DMS53 (cell line): ENCODE measurements at places on chromosomes 2 and 18.

DNA sequence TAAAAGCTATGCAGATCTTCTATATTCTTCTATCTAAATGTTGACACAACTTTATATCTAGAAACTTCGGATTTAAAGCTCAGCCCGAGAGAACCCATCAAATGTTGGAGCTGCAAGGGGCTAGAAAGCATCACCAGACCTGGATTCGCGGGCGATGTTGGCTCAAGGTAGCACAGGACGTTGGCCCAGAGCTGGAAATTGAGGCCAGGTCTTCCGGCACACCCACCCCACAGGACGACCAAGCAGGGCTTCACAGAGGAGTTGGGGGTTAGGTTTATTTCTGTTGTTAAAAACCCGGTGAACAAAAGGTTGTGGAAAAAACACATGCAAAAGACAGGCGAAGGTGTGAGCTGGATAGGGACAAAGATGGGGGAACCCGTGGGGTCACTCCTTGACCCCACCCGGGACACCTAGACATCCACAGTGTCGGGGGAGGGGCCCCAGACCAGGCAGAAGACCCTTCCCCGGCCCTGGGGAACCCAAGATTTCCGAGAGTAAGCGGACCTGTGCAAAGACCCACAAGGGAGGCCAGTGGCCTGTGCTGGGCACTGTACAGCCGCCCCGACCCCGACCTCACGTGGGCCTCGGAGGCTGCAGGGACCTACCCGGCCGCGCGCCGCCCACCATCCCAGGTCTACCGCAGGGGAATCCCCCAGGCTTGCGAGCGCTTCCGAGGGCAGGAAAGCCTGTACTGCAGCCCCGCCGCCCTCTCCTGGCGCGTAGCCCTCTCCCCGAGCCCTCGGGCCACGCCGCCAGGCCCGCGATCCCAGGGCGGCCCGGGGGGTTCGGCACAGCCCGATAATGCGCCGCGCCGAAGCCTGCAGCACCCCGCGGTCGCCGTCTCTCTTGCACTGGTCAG lies 1.8 kb upstream of the AGBL5 start:
- peak; percentile 36 for DNase-seq

DNA sequence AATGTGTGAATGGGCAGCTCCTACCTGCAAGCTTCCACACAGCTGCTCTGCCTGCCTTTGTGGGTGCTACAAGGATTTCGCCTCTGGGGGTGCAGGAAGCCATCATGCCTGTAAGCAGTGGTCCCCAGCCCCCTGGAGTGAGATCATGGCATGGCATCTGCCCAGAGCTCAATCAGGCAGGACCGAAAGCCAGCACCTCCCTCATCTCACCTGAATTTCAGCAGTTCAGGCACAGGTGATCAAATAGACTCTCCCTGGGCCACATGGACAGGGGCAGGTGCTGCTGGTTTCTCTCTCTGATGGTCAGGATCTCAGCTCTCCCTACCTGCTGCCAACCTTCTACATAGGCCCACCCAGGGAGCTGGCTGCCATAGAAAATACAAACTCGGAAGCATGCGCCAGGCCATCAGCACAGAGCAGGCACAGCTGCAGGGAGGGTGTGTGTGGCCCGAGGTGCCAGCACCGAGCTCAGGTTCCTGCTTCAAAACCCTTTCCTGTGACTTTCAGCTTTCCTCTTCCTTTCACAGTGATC lies 133.2 kb upstream of the ID2 start:
- DNase-seq: peak; percentile 83

GRCh38 chr2:213429516-213429915 lies 145.3 kb downstream of the SPAG16 start:
- DNase-seq: no peak

DNA sequence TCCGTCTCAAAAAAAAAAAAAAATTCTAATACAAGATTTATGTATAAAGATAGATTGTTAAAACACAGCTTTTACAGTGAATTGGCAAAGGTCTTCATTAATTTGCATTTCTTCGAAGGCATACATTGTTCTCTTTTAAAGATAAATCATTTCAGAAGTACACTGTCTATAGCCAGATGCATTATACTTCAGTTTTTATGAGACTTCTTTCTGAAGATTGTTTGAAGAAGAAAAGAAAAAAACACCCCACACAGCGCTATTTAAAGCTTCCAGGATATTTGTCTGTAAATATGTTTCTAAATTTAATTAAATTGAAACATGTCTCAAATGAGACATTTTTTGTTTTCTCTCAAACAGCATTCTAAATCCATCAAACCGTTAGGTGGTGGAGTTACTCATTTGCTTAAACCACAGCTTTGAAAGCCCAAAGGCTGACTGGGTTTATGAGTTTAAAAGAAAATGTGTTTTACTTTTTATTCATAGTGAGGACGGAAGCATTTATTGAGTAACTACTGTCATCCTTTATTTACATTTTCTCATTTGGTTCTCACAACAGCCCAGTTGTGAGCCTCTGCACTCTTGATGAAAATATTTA lies 42.4 kb upstream of the C1GALT1C1L start:
- no peak for DNase-seq

DNA sequence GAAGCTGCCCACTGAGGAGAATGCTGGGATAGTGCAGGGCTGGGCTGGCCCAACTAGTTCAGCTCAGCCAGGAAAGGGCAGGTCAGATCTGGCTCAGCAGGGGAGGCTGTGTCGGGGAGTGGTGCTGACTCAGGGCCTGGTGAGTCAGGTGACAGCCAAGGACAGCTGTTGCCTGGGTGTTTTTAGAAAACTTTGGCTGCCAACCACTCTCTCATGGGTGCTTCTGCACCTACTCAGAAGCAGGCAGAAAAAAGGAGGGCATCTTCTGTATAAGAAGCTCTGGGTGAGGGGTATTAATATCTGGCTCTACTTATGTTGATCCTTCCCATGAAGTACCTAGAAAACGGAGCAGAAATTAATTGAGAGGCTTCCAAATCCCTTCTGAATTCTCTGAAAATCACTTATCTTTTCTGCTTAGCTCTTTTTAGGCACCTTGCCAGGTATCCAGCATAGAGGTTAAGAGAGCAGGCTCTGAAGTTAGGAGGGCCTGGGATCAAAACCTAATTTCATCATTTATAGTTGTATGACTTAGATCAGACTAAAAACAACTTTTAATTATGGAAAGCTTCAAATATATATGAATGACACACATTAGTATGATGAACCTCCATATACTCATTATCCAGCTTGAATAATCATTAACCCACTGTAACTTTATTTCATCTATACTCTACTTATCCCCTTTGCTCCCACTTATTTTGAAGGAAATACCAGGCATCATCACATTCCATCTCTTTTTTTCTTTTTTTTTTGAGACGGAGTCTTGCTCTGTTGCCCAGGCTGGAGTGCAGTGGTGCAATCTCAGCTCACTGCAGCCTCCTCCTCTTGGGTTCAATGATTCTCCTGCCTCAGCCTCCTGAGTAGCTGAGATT lies 15.5 kb upstream of the RAB10 start:
- DNase-seq: peak; percentile 86

DNA sequence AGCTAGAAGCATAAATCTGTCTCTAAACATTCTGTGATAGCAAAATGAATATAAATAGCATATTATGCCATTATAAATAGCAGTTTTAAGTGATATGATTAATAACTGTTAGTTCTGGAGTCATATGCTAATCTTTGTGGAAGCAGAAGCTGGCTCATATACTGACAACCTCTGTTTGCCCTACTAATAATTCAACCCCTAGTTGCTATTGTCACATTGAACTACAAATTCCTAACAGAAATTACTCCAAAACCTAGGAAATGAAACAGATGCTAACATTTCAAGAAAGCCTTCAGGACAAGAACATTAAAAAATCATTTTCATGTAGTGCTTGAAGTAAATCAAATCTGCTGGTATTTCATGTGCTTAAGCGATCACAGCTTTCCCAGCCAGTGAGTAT lies 28.2 kb downstream of the CALCRL start:
- no peak for DNase-seq

DNA sequence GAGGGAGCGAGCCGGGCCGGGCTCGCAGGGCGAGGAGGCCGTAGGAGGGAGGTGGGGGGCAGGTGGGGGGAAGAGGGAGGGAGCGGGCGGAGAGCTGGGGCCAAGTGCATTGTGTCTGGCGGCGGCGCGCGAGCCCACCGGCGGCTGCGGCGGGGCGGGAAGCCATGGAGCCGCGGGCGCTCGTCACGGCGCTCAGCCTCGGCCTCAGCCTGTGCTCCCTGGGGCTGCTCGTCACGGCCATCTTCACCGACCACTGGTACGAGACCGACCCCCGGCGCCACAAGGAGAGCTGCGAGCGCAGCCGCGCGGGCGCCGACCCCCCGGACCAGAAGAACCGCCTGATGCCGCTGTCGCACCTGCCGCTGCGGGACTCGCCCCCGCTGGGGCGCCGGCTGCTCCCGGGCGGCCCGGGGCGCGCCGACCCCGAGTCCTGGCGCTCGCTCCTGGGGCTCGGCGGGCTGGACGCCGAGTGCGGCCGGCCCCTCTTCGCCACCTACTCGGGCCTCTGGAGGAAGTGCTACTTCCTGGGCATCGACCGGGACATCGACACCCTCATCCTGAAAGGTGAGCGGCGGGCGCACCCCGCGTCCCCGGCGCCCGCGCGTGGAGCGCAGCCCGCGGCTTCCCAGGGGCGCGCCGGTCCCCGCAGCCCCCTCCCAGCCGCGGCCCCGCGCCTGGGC lies at the start of gene TMEM178A:
Gene TMEM178A, plus strand, starts transcription at position 107 of the 680 bp plus-strand sequence. Its CDS starts 58 bp downstream, at position 165.
- peak; percentile 38 for DNase-seq

GRCh38 chr2:143468341-143468888 lies 339.2 kb downstream of the ARHGAP15 start:
- no peak for DNase-seq

DNA sequence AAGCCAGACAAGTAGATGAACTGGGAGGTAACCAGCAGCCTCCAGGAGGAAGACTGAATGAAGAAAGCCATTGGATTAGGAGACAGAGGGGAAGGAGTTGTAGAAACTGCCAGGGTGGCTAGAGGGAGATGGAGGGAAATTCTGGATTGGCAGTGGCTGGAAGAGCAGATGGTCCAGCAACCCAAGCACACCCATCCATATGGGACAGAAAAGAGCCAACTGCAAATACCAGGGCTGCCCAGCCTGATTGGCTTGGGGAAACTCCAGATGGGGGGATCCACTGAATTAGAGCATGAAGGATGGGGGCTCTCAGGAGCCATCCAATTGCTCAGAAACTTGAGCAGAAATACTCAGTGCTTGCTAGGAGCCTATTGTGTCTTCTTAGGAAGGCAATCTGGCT lies 173.5 kb upstream of the EPB41L3 start:
- no peak for DNase-seq

DNA sequence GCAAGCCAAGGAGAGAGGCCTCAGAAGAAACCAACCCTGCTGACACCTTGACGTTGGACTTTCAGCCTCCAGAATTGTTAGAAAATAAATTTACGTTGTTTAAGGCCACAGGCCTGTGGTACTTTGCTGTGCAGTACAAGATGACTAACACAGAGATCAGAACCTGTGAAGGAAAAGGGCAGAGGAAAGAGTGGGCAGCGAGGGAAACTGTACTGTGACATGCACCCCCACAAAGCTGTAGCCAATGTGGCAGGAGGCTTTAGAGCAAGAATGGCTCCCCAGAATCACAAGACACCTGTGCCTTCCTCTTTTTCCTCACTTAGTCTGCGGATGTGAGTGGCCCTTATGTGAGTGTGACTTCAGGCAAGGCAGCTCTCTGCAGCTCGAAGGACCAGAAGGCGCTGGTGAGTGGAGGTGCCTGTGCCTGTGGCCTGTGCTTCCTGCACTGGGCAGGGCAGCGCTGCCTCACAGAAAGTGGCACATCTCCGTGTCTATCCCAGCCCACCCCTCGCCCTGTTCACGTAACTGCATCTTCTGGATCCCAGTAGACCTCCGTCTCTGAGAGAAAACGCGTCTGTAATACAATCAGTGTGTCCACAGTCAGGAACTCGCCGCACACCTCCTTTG lies 89.5 kb downstream of the MRPS9 start:
- DNase-seq: no peak

DNA sequence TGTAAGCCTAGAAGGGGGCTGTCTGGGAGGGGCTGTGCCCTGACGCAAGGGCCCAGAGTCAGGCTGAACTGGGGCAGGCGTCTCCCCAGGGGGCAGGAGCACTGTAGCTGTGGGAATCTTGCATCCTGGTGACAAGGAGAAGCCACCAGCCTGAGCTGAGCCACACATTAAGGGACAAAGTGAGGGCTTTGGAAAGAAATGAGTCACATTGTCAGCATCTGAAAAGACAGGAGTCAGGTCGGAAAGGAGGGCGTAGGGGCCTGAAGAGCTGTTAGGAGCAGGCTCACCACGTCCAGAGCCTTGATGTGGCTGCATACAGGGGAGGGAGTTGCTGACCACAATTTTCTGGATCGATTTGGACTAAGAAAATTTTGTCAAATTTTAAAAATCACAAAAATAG lies 298.6 kb downstream of the CYP26B1 start:
- no peak for DNase-seq

DNA sequence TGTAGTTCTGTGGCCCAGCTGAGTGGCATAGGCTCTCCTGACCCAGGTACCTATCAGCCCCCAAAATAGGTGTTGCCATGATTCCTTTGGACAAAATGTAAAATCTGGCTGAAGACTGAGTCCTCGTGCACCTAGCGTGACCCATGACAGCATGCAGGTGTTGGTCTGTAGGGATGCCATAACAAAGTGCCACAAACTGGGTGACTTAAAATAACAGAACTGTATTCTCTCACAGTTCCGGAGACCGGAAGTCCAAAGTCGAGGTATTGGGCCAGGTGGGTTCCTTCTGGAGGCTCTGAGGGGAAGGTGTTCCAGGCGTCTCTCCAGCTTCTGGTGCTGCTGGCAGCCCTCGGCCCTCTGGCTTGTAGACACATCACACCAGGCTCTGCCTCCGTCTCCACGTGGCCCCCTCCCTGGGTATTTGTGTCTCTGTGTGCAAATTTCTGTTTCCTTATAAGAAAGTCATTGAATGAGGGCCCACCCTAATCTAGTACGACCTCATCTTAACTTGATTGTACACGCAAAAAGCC lies 34.5 kb downstream of the LRRFIP1 start:
- no peak for DNase-seq

- DNase-seq: peak; percentile 97
Observed at GRCh38 chr2:43226558-43226954, at the start of gene ZFP36L2. TSS of gene ZFP36L2 (minus strand) at chr2:43226606. CDS start at chr2:43226315, 291 bp downstream.

GRCh38 chr2:56217106-56217505 lies 33.3 kb downstream of the CCDC85A start:
- DNase-seq: no peak

GRCh38 chr18:60485201-60485600 lies 112.6 kb upstream of the MC4R start:
- no peak for DNase-seq

- DNase-seq: peak; percentile 76
Observed at GRCh38 chr2:11073251-11073650, 82.0 kb upstream of the SLC66A3 start.

- DNase-seq: peak; percentile 47
Observed at GRCh38 chr2:45024600-45025291, 15.5 kb upstream of the SIX2 start.

DNA sequence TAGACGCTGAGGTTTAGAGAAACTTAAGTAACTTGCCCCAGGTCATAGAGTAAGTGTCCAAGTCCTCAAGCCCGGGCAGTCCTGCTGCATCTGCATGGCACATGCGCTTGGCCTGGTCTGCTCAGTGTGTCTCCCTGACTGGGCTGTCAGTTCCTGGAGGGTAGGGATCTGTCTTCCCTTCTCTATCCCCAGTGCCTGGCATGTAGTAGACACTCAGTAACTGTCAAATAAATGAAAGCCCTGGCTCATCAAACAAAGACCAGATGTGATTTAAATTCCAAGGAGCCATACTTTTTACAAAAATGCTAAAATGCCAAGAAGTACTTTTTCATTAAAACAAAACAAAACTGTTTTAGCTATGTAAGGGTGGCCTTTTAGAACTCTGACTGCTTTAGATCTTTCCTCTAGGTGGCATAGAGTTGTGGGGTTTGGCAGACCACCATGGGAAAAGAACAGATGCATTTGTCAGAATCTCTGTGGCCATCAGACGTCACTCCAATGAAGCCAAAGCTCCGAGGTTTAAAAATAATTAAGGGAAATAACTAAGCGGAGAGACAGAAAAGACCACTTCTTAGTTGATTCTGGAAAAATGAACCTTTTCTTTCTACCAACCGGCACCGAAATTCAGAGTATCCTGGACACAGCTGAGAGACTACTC lies 34.0 kb downstream of the EPAS1 start:
- DNase-seq: no peak
